Large intestine (tissue), 12 donors: ENCODE measurements at places on chromosomes 5 and 9. TPM values are rescaled to one million over a fixed set of nuclear protein-coding genes. Genes with fewer than 3 reads are reported as not detected.

TAF11L10 gene
- polyA plus RNA-seq = not detected

- no peak for DNase-seq
Observed at GRCh38 chr5:124512236-124512635, 234.2 kb downstream of the ZNF608 start.

DNA sequence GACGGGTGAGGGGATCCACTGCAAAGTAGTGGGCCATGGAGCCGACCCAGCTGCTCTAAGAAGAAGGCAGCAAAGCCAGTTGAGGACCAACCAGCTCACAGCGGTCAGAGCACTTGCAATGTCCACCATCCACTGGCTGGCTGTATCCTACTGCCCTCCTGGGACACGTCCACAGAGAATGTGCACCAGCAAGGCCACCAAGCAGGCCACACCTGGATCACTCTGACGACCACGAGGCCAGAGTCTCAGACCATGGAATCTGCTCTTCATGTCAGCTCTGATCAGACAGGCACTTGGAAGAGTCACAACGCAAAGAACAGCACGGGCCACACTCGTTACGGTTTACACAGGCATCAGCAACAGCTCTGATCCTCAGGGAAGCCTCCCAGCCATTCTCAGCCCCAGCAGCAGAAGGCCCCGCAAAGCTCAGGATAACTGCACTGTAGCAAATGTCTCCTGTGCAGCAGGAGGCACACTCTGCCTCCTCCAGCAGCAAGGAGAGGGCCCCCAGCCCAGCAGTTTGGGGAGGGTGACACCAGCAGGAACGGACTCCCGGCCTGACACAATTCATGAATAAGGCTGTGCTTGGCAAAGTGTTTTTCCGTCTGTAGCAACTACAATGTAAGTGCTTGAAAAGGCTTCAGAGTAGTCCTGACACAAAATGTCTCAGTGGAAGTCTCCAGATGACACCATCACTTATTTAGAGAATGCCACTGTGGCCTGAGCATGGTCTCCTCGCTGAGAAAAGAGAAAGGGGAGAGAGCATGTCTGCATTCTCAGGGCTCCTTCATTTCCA is 15.7 kb downstream of the SEMA4D start:
- DNase-seq = no peak

GRCh38 chr9:115604831-115605483 is 487.0 kb upstream of the TNC start:
- no peak for DNase-seq

GRCh38 chr9:73031350-73031749 is 78.5 kb upstream of the ALDH1A1 start:
- no peak for DNase-seq

- DNase-seq = no peak
Observed at GRCh38 chr5:135038813-135039270, 4.8 kb upstream of the PITX1 start.
